Stimulated activated CD4-positive, alpha-beta T cell treated with anti-CD3 and anti-CD28 coated beads, Interleukin-2, amount 100 ng/mL, for 48 hours (primary cell): ENCODE measurements at places on chromosomes 4 and X.

- no peak for DNase-seq
Measured at GRCh38 chrX:53377464-53377863, 45.0 kb downstream of the SMC1A start.

DNA sequence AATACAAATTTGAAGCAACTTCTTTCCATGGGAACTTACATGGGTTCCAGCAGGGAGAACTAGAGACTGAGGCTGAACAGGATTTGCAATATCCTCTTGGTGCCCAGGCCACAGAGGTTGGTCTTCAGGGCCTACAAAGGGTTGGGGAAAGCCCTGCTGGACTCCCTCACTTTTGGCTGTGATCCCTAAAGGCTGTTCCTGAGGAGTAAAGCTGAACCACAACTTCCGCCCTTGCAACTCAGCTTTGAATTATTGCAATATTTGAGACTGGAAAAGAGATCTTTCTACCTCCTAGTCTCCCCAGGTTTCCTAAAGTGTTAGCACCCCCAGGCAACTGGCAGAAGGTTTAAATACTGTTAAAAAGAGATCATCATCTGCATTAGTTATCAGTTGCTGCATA is 26.9 kb downstream of the DCHS2 start:
- DNase-seq, result no peak

DNA sequence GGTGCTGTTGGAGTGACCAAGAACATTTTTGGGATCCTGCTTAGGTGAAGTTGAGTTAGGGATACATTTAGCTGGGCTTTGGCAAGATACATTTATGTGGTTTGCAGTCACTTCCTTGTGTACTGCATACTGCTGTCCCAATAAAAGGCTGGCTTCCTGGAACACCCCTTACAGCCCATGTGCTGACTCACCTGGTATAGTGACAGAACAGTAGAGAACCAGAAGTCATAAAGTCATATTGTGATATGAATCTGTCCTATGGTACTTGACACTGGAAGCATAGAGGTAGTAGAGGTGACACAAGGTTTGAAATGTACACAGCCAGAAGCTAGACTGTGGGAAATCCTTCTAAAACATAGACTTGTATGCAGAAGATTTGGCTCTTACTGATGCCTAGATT is 55.3 kb upstream of the SLC25A43 start:
- DNase-seq, result no peak

GRCh38 chrX:53317365-53318069 is 36.1 kb upstream of the IQSEC2 start:
- peak; percentile 75 for DNase-seq

- no peak for DNase-seq
Measured at GRCh38 chrX:63702556-63702955, 82.5 kb downstream of the ARHGEF9 start.

DNA sequence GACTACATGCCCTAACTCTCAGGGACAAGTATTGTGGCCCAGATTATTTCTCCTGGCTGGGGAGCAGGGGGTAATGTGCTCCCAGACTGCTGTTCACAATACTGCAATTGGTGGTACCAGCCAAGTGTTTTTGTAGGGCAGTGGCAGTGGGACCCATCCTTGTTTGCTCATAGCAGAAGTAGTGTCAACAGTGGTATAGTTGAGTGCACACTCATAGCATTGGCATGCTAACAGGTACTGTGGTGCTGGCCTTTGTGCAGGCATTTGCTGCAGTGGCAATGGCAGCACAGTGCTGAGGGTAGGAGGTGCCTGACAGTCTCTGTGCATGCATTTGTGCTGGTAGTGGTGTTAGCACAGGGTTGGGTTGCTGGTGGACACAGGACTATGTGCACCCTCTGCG is 995.0 kb downstream of the SH3BGRL start:
- no peak for DNase-seq
